ENCODE measurements at places on chromosomes 4 and X.

DNA sequence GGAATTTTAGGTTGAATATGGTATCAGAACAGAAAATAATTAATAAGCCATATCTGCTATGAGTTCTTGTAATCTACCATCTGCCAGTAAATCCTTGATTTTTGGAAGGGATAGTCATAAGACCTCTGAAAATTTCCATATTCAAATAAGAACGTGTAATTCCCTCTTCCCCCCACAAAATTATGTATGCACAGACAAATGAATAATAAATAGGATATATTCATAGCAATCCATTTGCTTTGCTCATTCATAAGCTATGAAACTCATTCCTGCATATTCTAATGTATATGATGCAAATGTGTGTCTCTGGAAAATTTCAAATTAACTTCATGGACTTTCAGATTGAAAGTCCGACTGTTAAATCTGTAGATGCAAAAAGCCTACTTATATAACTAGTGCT lies 833.1 kb upstream of the GRID2 start:
- no peak for DNase-seq

DNA sequence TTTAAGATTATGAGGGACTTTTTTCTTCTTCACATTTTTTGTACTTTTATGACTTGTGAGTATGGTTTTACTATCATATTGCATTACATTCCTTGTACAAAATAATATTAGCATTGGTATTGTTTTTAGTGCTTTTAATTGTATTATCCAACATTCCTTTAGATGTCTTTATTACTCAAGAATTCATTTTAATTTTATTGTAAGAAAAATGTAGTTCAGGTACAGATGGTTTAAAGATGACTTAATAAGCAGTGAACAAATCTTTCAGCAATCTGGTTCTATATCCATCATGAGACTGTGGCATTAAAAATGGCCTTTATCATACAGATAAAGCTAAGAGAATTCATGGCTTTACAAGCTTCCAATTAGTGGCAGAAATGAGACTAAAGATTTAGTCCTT lies 191.6 kb downstream of the ANTXR2 start:
- no peak for DNase-seq

GRCh38 chr4:159855731-159856130 lies 752.9 kb downstream of the RAPGEF2 start:
- no peak for DNase-seq

GRCh38 chr4:86895692-86896488 lies 3.7 kb upstream of the C4orf36 start:
- DNase-seq: no peak

GRCh38 chr4:160091631-160092030 lies 988.8 kb downstream of the RAPGEF2 start:
- DNase-seq: no peak

DNA sequence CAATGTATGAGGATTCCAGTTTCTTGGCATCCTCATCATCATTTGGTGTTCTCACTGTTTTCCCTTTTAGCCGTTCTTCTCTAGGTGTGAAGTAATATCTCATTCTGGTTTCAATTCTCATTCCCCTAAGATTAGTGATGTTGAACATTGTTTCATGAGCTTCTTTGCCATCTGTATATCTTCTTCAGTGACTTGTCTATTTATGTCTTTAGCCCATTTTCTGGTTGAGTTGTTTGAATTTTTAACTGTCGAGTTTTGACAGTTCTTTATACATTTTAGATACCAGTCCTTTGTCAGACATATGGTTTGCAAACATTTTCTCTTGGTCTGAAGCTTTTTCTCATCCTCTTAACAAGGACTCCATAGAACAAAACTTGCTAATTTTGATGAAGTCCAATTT lies 101.1 kb downstream of the NHSL2 start:
- no peak for DNase-seq

DNA sequence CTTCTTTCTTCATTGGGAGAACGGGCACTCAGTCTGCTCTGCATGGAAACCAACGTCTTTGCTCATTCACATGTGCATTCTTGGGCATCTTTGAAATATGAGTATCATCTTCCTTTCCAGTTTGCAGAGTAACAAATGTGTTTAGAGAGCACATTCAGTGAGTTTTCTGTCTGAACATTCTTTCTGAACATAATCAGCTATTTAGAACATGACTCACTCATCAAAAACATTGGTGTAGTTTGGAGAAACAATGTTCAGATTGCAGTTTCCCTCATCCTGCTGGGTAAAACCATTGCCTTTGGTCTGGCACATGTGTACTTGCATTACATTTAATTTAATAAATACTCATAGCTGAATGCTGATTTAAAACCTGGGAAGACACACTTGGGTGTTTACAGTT lies 81.5 kb upstream of the F9 start:
- no peak for DNase-seq

DNA sequence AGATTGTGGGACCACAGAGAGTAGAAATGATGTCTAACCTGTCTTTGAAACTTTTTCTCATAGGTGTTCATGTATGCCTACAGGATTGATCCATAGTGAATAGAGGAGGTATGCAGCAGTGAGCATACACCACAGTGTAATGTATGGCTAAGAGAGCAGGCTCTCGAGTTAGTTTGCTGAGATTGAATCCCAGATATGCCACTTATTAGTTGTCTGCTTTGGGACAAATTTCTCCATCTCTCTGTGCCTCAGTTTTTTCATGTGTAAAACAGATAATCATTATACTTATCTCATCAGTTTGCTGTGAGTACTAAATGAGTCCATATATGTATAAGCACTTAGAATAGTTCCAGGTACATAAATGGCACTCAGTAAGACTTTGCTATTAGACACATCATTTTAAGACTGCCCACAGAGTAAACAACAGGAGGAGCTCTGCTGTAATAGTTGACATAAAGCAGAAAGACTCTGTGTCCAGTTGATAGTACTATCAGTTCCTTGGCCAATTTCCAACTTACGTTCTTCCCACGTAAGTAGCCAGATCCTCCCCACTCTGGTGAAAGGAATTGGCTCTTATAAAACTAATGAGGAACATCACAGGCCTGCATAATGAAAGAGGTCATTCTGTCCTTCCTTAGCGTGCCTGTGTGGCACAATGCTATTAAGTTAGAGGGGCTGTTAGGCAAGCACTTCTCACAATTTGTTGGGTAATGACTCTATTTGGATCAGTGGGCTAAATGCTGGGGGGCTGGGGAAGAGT lies 20.7 kb upstream of the RNF150 start:
- DNase-seq: no peak

- no peak for DNase-seq
Observed at GRCh38 chr4:115537387-115537786, 424.0 kb upstream of the NDST4 start.

- no peak for DNase-seq
Observed at GRCh38 chr4:98919996-98920395, 8.9 kb downstream of the EIF4E start.

DNA sequence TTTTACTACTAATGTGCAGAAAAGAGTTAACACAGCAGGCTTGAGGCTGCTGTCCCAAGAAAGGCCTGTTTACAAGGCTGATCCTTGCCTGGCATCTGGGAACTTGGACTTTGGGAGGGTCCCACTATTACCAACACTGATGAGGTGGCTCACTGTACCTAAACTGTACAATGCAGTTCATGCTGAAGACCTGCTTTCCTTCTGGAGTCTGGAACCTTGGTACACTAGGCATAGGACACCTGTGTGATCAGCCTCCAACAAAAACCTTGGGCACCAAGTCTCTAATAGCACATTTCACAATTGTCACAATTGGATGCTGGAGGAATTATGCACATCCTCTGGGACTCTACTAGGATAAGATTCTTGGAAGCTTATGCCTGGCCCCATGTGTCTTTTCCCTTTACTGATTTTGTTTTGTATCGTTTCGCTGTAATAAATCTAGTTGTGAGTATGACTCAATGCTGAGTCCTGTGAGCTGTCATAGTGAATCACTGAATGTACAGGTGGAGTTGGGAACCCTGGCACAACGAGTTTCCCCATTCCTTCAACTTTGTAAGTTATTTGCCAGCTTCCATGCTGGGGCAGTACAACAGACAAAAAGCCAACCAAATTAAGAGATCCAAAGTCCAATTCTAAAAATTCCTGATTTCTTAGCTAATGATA lies 45.9 kb downstream of the TEC start:
- DNase-seq: peak; percentile 17

- DNase-seq: peak; percentile 41
Observed at GRCh38 chr4:25161593-25161950, 1.3 kb upstream of the SEPSECS start.

DNA sequence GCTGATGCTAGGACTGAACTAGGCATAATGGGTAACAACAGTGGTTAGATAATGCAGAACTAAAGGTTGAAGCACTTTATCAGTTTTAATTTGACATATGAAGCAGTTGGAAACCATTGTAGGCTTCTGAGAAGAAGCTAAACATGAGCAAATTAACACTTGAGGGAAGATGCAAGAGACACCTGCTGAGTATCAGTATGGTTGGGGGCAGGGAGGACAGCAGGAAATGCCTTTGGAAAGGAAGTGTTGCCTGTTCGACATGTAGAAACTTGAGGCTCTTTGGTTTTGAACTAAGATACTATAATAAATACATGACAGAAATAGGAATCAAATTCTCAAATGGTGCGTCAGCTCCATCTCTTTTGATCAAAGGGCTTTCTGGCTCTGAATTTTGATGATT lies 115.6 kb downstream of the FHIP1A start:
- DNase-seq: no peak

DNA sequence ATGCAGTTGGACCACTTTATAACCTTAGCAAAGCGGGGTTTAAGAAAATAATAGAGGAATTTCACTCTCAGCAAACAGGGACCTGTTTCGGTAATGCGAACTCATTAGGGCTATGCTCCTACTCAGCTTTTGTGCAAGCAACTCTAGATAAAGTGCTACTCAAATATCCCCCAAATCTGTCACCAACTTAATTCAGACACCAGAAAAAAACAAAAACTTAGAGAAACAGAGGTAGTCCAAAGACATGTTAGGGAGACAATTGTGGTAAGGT lies 123.0 kb downstream of the CAMK2D start:
- DNase-seq: no peak

GRCh38 chr4:82648356-82648755 lies 86.6 kb upstream of the TMEM150C start:
- no peak for DNase-seq

GRCh38 chrX:103063191-103063845 lies 653 bp downstream of the BEX1 start:
- no peak for DNase-seq

DNA sequence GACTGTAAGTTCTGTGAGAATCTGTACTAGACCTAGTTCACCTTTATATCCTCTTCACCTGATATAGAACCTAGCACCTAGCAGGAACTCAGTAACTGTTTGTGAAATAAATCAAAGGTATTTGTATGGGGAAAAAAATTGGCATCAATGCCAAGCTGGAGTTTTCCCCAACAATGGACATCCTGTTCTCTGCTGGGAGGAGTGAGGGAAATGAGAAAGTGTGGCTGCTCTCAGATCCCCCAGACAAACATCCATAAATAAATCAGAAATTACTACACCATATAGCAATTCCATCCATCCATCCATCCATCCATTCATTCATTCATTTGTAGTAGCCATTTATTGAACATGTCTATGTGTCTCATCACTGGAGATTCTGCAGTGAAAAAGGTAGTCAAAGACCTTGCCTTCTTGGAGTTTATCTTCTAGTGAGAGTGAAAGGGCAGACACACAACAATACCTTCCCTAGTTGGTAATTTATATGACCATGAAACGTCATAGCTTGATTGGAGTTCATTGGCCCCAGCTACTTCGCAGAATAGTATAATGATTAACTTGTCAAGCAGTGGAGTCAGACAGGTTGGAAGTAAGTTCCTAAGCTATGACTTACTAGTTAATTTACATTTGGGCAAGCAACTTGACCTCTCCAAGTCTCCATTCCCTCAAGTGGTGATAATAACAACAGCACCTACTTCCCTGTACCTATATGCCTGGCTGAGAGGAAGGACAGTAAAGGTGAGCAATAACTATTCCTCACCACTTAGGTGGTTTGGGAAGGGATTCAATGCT lies 98.7 kb upstream of the KIT start:
- no peak for DNase-seq

- DNase-seq: peak; percentile 54
Observed at GRCh38 chr4:83657336-83657735, 121.4 kb downstream of the GPAT3 start.

- no peak for DNase-seq
Observed at GRCh38 chr4:169418846-169419245, 148.1 kb upstream of the SH3RF1 start.

GRCh38 chr4:80367737-80368136 lies 32.2 kb downstream of the CFAP299 start:
- no peak for DNase-seq

DNA sequence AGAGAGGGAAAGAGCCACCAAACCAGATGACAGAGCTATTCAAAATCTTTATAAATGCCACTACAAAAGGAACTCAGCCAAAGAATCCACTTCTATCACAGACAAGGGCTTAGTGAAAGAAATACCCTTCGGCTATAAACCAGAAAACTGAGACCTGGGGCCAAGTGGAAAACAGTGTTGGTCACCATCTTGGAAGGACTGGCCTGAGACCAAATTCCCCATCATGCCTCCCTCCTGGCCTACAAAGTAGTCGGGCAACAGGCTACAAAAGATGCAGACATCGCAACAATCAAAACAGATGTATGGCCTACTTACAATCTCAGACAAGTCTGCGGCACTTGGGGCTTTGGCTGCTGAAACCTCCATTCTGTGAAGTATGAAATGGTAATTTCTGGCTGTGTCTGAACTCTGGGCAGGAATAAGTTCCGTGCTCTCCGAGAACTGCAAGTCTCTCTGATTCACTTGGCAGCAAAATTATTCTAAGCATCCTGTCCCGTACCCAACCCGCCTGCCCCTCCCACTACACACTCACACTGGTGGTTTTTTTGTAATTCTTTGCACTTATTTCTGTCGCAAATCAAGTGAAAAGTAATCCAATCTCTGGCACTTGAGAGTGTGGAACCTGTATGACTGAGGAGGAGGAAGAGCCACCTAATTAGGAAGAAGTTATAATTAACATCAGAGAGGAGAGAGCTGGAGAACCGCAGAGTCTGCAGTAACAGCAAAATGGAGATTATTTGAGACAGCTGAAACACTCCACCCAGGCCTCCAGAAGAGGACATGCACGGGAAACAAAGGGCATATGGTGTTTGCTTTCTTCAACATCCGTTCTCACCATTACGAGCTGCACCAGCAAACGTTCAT lies 87.8 kb downstream of the SH3KBP1 start:
- DNase-seq: no peak

DNA sequence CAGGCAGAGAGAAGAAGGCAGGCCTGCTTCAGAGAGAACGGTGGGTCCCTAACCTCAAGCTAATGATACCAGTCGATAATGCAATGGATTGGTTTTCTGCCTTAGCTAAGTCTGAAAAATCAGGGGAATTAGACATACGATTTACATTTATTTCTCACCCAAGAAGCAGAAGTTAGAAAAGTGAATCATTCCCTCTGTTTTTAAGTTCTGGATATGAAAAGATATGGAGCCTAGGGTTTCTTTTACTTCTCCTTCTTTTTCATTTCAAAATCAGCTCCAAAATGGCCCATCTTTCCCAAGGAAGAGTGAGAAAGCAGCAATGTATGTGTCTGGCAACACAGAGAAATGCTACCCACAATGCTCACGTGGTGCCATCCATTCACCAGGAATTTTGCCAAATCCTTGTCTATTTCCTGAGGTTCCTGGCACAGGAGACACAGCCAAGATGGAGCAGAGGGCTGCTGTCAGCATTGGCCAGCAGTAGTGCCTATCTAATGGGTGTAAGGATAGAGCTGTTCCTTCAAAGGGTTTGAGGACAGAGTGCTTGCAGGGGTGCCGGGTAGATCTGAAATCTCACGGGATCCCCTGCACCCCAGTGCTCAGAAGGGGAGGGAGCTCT lies 231.5 kb downstream of the MAML3 start:
- DNase-seq: no peak

Data from PC-9 (cell line).